ENCODE measurements at places on chromosomes 6 and 20.

DNA sequence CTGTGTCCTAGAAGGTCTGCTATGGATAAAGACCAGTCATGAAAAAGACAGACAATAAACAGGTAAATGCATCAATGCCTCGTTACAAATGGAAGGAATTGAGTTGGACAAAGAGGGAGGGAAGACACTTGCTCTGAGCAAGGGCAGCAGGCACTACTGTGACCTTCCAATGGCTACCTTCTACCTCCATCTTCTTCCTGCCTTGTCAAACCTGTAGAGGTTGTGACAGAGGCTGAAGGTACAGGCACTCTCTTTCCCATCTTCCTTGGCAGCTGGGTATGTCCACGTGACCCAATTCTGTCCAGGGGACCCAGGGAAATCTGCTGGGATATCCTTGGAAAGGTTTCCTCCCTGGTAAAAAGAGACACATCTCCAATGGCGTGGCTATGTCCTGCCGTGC, 274.8 kb downstream of the TFAP2C start:
- DNase-seq: no peak

- no peak for DNase-seq
Observed at GRCh38 chr20:5002077-5002413, 735 bp upstream of the SLC23A2 start.

DNA sequence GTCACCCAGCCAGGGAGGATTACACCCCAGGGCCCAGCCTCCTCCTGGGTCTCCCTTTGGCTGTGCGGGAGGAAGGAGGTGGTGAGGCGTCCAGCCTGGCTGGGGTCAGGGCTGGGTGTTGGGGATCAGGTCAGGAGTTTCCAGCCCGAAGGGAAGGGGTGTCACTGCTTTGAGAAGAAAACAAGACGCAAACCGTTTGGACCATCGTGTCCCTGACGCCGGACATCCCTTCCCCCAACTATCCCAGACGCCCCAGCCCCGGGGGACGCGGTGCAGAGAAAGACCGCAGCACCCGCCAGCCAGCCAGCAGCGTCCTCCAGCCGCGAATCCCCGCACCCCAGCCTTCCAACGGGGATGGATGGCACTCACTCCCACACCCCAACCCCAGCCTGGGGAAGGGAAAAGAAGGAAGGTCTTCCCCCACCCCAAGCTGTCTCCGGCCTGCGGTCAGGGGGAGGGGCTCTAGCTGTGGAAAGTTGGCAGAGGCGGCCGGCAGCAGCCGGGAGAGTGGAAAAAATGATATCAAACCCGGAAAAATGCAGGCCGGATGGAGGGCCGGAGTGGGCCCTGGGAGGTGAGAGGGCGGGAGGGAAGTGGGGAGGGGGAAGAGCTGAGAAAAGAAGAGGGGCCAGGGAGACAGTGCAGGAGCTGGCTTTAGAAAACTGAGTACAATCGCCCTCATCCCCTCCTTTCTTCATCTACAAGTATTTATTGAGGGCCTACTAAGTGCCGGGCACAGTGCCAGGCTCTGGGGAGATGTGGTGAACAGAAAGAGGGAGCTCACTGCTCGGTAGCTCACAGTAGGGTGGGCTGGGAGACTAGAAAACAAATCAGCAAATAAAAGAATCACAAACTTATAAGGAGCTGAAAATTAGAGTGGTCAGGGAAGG, 10.6 kb downstream of the REM1 start:
- no peak for DNase-seq

DNA sequence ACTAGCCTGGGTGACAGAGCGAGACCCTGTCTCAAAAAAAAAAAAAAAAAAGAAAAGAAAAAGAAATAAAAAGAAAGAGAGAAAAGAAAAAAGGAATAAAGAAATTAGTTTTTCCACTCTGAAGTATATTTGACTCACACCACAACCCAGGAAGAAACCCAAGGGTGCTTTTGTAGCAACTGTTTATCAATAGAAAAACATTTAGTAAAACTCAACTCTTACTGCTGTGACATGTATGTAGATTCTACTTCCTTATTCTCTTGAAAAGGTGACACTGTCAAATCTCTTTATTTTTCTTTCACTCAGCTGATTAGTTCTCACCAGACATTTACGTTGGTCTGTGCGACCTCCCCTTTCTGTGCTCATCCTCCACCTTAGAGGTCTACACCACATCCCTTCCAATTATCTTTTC, 99.9 kb upstream of the SHLD1 start:
- no peak for DNase-seq

DNA sequence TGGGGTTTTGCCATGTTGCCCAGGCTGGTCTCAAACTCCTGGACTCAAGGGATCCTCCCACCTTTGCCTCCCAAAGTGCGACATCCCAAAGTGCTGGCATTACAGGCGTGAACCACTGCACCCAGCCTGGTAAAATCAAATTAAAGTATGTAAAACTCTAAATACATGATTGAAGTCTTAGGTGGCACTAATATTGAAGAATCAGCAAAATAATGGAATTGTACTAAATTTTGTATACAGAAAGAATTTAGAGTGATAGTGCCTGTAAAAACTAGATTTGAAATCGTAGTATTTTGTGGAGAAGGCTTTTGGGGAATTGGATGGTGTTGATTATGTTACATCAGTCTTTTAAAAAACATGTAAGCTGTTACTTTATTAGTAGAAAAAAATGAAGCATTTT, 10.0 kb upstream of the PRDM1 start:
- DNase-seq: no peak

DNA sequence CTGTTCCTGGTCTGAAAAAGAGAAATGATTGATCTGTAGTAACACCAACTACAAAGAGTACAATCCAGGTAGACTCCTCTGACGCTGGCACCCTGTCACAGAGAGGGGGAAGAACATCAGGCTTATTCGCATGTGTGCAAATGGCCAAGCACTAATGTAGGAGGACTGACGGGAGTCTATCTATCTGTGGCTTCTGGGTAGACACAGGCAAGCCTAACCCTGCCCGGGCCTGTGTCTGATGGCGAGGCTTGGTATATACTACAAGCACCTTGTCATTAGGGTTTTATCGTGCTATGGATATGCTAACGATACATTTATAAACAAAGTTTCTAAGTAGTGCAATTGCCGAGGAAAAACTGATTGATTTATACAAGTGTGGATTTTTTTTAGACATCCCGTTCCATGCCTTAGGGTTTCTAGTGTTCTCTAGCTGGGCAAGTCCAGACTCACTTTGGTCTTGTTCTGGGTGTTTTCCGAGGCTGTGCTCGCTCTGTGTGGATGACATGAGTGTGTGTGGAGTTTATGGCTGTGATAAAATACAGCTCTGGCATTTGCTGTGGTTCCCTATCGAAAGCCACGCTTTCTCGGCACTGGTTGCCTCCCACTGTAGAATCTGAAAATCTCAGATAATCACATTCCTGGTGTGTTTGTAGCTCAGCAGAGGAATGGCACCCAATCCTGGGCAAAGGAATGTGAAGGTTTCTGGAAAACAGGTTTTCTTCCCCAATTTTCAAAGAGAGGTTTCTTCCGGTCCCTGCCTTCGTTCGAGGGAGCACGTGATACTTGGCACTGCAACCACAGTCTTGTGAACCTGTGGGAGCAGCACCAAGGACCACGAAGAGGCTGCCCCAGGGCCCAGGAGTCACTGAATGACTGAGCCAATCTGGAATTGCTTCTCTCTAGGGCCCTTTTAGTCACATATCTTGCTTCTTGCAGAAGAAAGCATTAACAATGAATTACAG, 67.5 kb upstream of the EDN1 start:
- no peak for DNase-seq

DNA sequence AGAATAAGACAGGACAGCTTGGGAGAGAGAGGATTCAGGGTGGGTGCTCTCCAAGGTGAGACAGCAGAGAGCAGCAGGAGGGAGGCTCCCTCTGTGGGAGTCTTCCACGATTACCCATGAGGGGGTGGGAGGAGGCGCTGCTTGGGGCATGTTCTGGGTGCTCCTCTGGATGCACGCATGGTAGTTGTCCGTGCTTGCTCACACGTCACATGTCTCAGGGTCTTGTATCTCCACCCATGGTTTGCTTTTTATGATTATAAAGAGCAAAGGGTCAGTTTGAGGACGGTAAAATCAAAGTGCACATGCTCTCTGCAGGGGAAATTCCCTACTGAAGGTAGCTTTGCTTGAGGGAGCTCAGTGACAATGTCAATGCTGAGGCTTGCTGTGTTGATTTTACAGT, 338.4 kb downstream of the THBS2 start:
- DNase-seq: no peak

DNA sequence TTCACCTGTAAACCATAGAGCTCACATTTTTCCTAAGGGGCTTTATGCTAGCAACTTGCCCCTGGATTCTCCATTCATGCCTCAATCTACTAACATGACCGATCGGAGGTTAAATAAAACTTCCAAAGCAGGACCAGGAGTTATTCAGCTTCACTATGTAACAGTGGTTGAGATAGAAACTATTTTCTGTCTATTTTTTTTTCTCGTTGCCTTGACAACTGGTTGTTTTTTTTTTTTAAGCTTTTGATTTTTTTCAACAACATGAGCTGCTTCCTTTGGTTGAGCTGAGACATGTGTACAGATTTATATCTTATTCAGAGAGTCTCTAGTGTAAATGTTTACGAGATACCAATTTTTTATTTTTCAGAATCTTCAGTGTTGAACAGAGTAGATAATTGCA, 85.7 kb downstream of the SHLD1 start:
- no peak for DNase-seq

GRCh38 chr20:19885939-19886660, 128.0 kb downstream of the RIN2 start:
- DNase-seq: no peak

DNA sequence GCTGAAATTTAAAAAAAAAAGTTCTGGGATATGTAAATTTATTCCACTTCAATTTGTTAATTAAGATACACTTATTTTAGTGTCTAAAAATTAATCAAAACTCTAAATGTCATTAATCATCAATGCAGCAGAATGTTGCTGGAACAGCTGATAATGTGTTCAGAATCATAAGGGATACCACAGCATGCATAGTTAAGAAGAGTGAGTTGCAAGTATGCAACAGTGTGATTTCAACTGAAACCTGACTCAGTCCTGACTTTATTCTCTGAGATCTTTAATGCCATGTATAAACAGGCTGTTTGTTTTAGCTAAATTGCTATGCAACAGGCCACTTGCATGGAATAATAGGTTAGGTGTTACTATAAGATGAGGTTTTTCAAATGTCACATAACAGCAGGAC, 1.4 kb downstream of the GRIK2 start:
- DNase-seq: no peak

DNA sequence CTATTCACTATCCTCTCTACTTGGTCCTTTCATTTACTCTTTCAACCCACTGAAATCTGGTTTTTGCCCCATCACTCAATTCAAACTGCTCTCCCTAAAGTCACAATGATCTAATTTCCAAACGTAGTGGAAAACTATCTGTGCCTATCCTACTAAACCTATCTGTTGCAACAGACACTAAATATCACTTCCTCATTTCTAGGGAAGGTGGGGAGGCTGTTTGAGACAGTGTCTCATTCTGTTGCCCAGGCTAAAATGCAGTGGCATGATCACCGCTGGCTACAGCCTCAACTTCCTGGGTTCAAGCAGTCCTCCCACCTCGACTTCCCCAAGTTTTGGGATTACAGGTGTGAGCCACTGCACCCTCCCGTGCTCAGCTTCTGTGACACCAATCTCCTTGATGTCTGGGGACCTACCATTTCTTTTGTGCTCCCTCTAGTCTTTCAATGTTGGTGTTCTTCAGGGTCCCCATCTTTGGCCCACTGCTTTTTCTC, 8.8 kb downstream of the RANBP9 start:
- no peak for DNase-seq

- no peak for DNase-seq
Observed at GRCh38 chr20:57999465-58000111, 228.9 kb downstream of the ANKRD60 start.

GRCh38 chr6:7228662-7229375, 84.2 kb downstream of the SSR1 start:
- DNase-seq: no peak

- no peak for DNase-seq
Observed at GRCh38 chr20:32637738-32638137, 36.0 kb downstream of the C20orf203 start.
